ENCODE measurements at places on chromosomes 5 and 9.

GRCh38 chr5:3127423-3127911 is 376.0 kb upstream of the IRX2 start:
- DNase-seq: no peak

GRCh38 chr9:8558176-8558575 is 758.6 kb upstream of the DMAC1 start:
- DNase-seq: no peak

DNA sequence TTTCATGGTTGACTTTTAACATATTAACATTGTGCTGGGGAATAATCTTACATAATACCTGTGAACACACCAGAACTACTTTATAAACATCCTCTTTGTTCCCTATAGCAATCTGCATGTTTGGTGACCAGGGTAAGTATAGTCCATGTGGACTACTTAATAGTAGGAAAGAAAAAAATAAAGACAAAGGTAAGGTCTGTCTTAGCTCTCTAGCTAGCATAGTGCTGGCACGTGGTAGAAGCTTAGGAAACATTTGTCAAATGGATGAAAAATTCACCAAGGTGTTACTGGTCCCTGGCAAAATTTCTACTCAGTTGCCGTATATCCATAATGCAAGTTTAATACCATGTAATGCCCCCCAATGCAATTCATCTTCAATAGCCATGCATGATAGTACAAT is 78.6 kb upstream of the ABCA1 start:
- no peak for DNase-seq

- no peak for DNase-seq
Observed at GRCh38 chr9:99427260-99427659, 205.2 kb downstream of the SEC61B start.

GRCh38 chr9:97983589-97984187 is 547 bp downstream of the ANP32B start:
- DNase-seq: peak; percentile 74

GRCh38 chr5:147200004-147200403 is 34.8 kb upstream of the STK32A start:
- DNase-seq: no peak

DNA sequence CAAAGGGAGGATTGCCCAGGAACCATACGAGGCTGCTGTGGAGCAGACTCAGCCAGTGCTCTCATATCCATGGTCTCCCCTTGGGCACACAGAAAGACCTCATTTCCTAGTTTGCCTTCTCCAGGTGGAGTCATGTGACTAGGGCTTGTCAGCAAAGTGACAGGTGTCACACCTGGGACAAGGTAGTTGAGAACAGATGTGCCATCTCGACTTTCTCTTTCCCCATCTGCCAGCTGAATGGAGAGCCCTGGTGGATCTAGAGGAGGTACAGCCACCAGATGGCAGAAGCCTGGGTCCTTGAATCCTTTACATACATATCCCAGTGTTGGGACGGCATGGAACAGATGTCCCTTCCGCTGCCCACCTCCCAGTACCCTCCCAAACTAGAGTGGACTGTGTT is 42.9 kb upstream of the ALDOB start:
- no peak for DNase-seq

DNA sequence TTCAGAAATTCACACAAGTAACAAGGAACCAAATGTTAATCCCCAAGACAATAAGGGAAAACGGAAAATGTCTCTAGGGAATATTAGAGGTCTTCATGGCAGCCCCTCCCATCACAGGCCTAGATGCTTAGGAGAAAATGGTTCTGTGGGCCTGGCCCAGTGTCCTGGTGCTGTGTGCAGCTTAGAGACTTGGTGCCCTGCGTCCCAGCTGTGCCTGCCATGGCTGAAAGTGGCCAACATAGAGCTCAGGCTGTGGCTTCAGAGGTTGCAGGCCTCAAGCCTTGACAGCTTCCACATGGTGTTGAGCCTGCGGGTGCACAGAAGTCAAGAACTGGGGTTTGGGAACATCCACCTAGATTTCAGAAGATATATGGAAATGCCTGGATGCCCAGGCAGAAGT is 942.3 kb downstream of the PTPRD start:
- no peak for DNase-seq

DNA sequence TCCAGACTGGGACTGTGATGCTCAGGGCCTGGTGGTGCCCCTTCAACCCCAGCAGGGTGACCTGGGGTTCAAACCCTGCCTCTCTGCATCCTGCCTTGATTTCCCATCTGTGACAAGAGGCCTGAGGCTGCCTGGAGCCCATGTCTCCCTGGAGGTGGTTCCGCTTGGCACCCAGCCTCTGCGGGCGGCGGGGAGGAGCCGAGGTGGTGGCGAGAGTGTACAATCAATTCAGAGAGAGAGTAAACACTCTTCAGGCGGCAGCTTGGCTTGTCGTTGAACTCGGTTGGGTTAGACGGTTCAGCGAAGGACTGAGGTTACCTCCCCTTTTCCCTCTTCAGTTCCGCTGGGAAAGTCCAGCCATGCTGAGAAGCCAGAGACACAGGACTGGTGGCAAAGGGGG is 39.3 kb downstream of the NTNG2 start:
- DNase-seq: no peak

DNA sequence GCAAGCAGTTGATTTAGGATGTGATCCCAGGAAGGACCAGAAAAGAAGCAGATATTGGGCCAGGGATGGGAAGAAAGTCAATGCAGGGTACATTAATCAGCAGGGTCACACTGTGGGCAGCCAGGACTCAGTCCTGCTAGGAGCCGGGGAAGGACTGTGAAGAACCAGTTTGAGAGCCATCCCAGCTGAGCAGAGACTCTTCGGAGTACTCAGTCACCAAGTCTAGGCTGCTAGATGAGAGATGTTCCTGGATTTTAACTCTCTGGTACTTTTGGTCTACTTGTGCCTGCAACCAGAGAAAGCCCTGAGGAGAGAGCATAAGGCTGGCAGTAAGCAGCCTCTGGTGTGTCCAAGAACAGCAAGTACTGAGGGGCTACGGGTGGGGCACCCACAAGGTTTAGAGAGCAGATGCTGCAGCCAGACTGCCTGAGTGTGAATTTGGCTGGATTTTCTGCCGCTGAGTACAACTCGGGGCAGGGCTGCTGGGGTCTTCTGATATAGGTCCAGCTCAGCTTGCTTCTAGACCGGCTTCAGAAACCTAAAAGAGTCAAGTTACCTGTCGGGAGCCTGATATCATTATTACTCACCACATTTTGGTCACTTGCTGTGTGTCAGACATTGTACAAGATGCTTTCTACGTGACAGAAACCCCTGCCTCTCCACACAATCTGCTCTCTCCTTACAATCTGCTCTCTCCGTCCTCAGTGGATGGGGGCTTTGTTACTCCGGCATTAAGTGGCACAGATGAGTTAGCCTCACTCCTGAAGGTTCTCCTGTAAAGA is 250.2 kb upstream of the GAS1 start:
- no peak for DNase-seq

GRCh38 chr5:142428036-142428772 is 103.4 kb upstream of the SPRY4 start:
- DNase-seq: no peak

GRCh38 chr5:2998106-2998505 is 246.6 kb upstream of the IRX2 start:
- DNase-seq: no peak
